Fibroblast of the conjunctiva (primary cell): ENCODE measurements at places on chromosomes 1 and 21.

GRCh38 chr1:113269168-113269963, 120.9 kb upstream of the MAGI3 start:
- DNase-seq: no peak

DNA sequence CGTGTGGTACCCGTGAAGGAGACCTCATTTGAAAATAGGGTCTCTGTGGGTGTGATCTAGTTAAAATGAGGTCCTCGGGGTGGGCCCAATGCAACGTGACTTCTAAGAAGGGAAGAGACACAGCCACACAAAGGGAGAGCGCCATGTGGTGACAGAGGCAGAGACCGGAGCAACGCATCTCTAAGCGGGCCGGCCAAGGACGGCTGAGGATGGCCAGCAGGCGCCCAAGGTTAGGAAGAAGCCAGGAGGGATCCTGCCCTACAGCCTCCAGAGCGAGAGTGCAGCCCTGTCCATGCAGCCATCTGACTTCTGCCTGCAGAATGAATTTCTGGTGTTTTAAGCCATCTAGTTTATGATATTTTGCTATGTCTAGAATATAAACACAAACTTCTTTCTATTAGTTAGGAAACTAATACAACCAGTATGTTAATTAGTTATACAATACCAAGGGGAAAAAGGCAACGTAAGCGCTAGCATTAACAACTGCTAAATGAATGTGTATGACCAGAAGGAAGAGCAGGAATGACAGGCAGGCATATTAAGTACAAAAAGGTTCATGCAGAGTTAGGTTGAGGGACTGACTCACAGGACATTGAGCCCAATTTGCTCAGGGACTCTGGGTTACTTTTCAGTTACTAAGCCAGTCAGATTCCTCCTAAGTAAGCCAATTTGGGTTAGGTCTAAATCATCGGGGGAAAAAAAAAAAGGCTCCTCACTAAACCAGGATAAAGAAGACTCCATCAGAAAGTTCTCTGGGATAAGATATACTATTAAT, 4.1 kb downstream of the CEP104 start:
- no peak for DNase-seq

DNA sequence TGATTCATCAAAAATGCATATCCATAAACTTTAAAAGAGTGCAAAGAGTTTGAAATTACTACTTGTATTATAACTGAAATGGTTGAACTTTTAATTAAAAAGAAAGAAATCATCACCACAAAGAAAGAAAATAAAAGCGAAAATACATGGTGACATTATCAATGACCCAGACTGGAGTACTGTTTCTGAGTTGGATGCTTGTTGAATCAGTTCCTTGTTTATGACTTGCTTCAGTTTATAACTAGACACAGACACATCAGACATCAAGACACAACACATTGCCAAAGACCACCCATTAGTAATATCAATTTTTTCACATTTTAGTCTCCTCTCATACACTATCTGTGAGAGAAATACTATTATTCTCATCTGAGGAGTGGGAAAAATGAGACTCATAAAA, 293.0 kb downstream of the MRPL39 start:
- no peak for DNase-seq

- no peak for DNase-seq
Observed at GRCh38 chr1:158053276-158053675, 59.8 kb downstream of the KIRREL1 start.

DNA sequence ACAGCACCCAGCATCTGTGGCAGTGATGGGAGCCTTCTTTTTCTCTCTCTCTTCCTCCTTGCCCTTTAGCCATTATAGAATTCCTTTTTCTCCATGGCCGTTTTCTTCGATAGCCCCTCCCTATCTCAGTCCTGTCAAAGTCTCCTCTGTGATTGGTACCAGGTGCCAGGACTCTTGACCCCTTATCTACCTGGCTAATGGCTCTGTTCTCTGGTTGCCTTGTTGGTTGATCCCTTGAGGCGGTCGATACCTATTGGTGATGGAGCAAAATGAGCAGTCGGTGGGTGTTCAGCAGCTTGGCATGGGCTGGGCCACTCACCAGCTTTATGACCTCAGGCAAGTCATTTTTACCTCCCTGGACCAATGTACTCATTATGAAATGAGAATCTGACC, 2.0 kb downstream of the ATF3 start:
- no peak for DNase-seq

DNA sequence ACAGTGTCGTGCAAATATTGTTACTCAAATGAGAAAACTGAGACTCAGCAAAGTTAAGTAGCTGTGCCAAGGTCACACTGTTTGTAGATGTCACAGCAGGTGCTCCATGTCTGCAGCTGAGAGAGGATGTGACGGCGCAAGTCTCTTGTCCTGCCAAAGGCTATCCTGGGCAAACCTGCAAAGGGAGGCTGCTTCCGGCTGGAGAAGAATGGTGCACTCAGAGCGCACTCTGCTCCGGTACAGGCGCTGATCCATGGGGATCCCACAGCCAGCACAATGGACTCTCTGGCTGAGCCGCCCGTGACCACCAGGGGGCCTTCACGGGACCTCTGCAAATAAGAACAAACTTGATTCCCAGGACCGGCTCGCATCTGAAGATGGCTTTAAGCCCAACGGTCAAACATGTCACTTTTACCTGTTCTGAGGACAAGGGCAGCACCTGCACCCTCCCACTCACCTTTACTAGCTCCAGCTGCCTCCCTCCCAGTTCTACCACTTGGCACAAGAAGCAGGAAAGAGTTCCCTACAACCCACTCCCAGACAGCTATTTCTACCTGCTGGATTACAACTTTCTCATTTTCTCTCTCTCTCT, 21.9 kb downstream of the RD3 start:
- DNase-seq: peak; percentile 37

DNA sequence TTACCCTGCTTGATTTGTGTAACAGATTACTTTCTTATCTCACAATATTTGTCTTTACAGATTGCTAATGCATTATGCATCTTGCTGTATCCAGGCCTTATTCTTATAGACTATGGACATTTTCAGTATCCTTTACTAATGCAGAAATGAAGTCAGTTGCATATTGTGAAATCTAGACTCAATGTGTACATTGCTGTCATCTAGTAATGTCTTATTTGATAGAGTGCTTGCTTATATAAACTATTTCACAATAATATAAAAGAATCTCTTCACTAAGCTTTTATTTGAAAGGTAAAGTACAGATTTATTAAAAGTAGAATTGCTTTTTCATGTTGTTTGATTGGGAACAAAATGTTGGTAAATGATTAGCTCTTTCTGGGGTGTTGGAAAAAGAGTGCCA, 39.6 kb downstream of the ALG6 start:
- DNase-seq: no peak

DNA sequence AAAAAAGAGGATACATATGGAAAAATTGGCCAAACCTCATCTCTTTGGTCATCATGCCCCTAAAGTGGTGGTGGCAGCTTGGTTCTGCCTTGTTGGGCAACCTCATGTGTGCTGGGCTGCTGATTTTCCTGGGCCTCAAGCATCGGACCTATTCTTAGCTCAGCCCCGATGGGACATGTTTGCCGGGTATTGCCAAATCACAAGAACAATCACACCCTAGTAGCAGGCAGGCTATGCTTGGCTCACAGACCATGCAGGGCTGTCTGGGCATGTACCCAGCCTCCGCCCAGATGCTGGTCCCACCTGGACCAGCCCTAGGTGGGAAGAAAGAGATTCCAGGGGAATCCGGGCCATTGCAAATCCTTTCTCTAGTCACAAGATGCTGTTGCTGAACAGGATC, 189.4 kb upstream of the FGGY start:
- peak; percentile 33 for DNase-seq

DNA sequence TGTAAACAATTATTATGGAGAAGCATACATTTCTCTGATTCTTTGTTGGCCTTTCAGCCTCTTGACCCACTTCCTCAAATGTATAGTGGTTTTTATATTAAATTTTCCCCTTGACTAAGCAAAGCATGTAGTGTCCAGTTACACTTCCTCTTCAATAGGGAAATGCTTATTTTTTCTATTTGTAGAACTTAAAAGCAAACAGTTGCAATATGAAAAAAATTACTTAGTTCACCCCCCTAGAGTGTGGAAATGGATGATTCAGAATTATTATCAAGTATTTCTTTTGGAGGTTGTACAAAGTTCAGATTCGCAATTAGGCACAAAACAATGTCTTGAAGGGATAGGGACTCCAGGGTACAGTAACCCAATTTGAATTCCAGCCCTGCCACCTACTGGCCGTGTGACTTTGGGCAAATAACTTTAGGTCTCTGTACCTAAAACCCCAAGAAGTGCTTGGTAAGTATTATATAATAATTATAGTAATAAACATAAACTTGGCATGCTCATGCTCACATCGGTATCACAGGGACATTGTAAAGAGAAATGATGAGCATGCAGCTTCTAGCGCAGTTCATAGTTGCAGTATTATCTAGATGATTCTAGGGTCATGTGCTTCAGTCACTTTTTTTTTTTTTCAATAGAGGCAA, 28.6 kb upstream of the IFNGR2 start:
- peak; percentile 36 for DNase-seq
